ENCODE measurements at places on chromosomes 11 and 22.

GRCh38 chr22:19872779-19873137 is 18.1 kb upstream of the GNB1L start:
- DNase-seq, result no peak

DNA sequence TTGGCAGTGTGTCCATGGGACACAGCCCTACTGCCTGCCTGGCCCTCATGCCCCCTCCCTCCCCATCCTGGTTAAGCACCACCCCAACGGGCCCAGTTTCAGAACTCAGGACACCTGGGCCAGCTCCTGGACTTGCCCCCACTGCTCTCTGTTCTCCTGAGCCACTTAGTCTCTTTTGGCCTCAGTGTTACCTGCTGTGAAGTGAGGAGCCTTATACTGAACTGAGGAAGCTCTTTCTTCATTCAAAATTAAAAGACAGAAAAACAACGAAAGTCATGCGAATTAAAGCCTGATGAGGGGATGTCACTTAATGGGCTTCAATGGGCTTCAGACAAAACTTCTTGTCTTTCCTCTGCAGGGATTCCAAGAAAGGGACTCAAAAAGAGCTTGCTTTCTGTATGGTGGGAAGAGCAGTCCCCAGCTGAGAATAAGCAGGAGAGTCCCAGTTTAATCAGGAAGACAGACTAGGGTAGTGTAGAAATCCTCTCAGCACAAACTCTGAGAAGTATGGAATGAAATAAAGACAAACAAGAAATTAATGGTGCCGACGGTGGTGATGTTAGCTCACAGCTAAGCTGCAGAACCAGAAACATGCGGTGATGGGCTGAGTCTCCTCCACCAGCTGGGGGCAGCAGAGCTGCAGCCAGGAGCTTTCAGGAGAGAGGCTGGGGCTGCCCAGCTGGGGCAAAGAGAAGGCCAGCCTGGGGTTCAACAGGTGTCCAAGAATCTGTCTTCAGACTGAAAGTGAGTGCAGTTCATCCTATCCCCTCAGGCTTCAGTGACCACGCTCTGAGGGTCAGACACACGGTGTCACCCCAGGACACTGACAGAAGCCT is 101.0 kb downstream of the GGTLC2 start:
- no peak for DNase-seq

GRCh38 chr11:58392746-58393145 is 13.9 kb downstream of the OR5B3 start:
- DNase-seq, result no peak

DNA sequence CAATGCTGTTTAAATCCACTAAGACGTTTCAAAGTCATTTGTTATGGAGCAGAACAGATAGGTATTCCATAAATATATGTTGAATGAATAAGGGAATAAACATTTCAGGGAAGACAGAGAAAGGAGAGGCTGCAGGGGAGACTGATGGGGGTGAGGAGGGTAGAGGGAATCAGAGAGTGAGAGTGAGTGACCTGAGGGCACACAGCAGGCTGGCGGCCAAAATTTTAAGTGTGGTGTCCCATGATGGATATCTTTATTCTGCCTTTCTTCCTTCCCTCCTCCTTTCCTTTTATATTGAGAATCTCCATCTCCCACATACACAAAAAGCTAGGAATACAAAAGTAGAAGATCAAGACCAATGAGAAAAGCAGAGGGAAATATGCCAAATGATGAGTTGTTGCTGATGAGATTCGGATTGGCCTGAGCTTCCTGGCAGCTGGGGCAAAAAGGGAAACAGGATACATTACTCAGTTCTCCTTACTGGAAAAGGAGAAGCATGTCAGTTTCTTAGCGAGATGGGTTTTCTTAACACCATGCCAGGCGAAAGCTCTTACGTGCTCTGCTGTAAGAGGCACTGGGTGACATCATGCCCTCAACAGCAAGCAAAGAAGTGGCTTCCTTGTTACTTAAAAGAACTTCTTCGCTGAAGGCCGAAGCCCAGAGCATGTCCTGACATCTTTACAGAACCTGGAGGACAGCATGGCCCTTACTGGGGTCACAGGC is 11.2 kb upstream of the CYTH4 start:
- no peak for DNase-seq

GRCh38 chr11:612201-612960 is 3.4 kb downstream of the IRF7 start:
- no peak for DNase-seq

- no peak for DNase-seq
Measured at GRCh38 chr22:46045459-46046298, 68.7 kb upstream of the WNT7B start.

DNA sequence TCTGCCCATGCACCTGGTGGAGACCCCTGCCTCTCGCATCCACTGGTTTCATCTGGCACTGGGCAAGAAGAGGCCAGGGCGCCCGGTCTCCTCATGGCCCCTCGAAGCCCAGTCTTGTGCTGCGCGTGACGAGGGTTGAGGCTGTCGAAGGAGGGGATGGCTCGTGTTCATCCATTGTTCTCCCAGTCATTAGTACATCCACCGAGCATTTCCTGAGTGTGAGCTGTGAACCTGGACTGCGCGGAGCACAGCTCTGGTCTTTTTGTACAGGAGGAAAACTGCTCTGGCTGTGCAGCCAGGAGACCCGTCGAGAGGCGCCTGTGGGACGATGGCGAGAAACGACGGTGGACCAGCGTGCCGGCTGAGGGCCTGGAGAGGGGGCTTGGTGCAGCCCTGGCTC is 6.8 kb downstream of the CACNA1I start:
- DNase-seq, result no peak

GRCh38 chr11:65516135-65516968 is 8.5 kb upstream of the SCYL1 start:
- DNase-seq, result no peak

DNA sequence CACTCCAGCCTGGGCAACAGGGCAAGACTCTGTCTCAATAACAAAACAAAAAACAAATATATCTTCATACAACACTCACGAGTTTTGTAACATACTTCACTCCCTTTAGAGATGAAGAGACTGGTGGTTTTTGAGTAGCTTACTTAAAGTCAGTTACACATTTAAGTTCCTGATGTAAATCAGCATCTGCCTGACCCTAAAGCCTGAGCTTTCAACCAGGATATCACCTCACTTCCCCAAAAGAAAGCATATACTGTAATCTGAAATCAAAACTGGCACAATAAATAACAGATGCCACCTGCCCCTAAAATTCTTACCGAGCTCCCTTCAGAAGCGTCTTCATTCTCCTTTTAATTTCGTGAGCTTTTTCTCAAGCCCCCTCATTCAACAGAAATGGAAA is 31.5 kb downstream of the LARGE1 start:
- DNase-seq, result no peak

DNA sequence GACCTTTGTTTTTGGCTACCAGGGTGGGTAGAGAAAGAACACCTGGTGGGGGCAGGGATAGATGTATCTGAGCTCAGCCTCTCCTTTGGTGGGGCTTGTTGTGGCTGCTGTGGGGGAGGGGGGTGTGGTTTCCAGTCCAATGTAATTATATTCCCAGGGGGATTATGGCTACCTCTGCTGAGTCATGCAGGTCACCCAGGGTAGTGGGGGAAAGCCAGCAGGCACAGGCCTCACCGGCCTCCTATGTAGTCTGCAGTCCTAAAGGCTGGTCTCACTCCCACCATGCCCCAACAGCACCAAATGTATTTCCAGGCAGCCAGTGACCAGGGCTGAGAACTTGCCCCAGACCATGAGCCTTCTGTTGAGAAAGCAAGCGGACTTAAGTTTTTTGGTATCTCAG is 119.6 kb downstream of the DYNC2H1 start:
- DNase-seq, result no peak

- DNase-seq, result no peak
Measured at GRCh38 chr11:91527380-91528030, 697.1 kb upstream of the FAT3 start.

DNA sequence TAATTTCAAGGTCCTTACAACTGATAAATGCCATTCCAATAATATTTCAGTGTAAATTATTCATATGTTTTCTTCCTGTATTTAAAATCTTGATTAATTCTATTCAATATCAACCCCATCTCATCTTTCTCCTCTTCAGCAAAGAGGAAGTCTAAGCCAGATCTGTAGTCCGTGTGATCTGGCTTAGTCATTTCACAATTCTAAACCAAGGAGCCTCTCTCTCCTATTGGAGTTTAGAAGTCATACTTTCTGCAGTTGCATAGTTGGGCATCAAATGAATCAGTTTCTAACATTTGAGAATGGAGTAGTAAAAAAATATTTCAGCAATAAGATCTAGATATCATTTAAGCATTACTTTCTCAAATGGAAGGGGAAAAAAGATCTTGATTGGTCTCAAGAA is 354.9 kb downstream of the JRKL start:
- DNase-seq, result no peak

- no peak for DNase-seq
Measured at GRCh38 chr22:27727673-27728451, 73.7 kb downstream of the MN1 start.

DNA sequence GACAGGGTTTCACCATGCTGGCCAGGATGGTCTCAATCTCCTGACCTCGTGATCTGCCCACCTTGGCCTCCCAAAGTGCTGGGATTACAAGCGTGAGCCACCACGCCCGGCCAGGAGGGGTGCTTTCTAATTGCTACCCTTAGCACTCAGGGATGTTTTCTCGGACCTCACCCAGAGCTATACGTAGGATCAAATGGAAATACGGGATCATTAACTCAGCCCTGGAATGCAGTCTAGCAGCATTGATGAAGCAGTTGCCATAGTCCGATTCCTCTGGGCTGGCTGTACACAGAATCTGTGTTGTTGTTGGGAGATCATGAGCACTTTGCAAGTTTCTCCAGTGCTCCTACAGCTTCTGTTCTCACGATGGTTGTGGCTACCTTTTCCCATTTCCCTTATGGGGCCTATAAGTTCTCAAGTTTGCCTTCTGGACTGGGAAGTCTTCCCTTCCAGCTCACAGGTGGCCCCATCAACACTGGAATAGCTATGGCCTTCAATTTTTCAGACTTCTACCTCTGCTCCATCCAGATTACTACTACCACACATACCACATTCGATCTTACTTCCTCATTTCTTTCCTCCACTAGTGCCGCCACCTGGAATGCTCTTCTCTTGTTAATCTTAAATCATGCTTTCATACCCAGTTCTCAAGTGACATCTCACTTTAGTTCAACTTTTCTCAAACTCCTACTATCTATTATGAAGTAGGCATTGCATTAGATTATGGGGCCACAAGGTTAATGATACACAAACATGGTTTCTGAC is 16.1 kb upstream of the PCF11 start:
- DNase-seq, result no peak

DNA sequence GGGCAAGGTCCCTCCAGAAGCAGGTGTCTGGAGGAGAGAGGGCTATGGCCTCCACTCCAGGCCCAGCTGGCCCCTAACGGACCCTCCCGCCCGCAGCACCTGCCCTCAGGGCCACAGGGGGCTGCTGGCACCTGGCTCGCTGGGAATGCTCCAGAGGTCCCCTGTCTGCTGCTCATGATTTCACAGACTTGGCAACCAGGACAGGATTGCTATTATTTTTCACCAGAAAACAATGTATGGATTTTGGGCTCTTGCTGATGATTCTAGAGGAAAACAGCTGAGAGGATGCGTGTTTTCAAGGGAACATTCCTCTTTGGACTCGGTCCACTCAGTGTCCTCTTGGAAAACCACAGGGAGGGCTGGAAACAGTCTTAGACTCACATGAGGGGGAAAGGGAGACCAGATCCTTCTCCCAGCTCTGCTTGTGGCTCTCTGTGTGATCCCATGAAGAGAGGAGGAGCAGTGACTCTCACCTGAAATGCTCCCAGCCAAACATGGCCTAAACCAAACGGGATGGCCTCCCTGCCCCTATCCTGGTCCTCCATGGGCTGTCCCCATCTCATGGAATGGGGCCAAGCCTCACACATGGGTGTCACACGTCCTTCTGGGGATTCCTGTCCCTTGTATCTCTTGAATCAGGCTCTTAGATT is 15.8 kb downstream of the MYEOV start:
- DNase-seq, result peak; percentile 32

GRCh38 chr11:72222907-72223614 is 1.5 kb upstream of the INPPL1 start:
- DNase-seq, result peak; percentile 97

DNA sequence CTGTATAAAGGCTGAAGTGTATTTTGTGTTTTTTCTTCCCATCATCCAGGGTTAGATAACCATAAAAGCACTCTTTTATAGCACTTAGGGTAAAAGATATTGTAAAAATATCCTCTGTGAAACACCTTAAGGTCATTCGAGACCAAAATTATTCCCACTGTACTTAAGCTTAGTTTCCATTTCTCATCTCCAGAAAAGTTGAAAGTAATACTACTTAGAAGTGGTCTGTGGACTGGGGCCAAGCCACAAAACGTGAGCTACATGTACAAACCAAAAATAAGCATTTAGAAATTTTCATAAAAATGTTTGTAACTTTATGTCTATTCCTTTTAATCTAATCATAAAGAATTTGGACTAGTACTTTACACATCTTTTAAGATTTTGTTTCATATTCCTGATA is 142.0 kb upstream of the NTM start:
- DNase-seq, result no peak

DNA sequence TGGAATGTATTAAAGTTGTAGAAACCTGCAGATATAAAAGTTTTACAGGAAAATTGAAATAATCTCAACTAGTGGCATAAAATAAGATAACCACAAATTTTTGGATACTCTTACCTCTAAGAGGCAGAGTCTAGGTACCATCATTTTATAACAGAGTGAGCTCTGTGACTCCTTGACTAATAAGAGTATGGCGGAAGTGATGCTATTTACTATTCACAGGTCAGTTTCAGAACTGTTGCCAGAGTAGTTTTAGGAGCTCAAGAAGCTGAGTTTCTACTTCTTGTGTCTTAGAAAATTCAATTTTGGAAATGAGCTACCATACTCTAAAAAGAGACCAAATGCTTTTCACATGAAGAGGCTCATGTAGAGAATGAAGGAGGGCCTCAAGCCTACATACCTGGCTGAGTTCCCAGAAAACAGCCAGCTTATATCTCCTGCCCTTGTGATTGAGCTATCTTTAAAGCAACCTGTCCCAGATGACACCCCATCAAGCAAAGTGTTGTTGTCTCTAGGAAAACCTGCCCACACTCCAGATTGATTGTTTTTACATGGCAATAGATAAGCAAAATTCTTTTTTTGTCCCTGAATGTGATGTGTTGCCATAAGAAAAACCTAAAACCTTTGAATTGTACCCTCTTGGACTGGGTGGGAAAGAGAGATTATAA is 712.8 kb upstream of the CNTN5 start:
- DNase-seq, result no peak

- no peak for DNase-seq
Measured at GRCh38 chr22:23278883-23279675, 98.8 kb downstream of the BCR start.

GRCh38 chr11:2752923-2753322 is 53.1 kb upstream of the KCNQ1OT1 start:
- peak; percentile 19 for DNase-seq

DNA sequence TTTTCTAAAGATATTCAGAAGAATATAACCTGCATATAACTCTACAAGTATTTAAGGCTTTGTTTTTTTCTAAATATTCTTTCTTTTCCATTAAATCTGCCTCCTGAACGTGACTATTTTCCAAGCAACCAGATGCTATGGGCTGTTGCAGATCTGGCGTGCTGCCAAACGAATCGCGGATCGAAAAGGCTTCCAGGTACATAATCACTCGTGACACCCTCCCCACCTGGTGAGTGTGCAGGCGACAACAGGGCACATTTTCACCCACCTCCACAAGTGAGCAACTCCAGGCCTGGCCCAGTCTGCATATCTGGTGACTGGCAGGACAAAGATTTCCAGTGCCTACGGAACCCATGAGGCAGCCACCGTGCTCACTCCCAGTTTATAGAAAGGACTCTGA is 660.1 kb downstream of the OPCML start:
- DNase-seq, result no peak
